Esophagus muscularis mucosa (tissue), 4 donors: ENCODE measurements at places on chromosomes 5 and 9. TPM values are rescaled to one million over a fixed set of nuclear protein-coding genes. Genes with fewer than 3 reads are reported as not detected.

DNA sequence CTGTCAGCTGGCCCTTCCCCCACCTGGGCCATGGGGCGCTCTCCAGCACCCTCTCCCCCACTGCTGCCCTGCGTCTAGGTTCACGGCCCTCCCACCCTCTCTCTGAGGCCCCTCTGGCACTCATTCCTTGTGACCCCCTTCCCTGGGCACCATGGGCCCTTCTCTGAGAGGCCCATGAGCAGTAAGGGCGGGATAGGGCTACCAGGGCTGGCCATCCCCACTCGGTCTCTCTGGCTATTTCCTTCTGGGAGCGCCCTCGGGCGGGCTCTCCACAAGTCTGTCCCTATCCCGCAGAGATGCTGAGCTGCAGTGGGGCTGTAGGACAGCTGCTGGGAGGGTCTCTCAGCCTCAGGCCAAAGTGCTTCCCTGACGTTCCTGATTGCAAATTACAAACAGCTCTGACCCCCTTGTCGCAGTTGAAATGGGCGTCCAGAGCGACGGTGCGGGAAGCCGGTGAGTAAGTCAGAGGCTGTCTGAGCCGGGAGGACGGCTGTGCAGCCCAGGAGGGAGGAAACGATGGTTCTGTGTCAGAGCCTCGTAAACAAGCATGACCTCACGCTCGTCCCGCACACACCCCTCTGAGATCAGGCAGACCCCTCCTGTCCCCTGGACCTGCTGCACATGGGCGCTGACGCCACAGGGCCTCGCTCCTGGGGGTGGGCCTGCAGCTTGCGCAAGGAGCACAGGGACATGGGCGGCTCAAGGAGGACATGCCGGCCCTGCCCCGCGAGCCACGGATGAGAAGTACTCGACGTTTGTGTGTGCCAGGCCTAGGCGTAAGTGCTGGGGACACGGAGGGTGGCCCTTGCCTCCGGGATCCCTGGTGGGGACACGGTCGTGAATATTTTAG lies 36.3 kb upstream of the GFPT2 start:
- no peaks in the 10 kb centered on the region for H3K36me3 ChIP-seq
- H3K4me1 ChIP-seq, result no peaks in the 10 kb centered on the region
- peak overlapping the region; percentile 44 for H3K27ac ChIP-seq

- no peaks in the 10 kb centered on the region for H3K36me3 ChIP-seq
- DNase-seq, result no peak
- no peaks in the 10 kb centered on the region for H3K27me3 ChIP-seq
- no peak overlapping the region for H3K4me3 ChIP-seq
- no peak overlapping the region for H3K27ac ChIP-seq
These were observed 28.3 kb downstream of the ARHGEF28 start for GRCh38 chr5:73654171-73654811.

DNA sequence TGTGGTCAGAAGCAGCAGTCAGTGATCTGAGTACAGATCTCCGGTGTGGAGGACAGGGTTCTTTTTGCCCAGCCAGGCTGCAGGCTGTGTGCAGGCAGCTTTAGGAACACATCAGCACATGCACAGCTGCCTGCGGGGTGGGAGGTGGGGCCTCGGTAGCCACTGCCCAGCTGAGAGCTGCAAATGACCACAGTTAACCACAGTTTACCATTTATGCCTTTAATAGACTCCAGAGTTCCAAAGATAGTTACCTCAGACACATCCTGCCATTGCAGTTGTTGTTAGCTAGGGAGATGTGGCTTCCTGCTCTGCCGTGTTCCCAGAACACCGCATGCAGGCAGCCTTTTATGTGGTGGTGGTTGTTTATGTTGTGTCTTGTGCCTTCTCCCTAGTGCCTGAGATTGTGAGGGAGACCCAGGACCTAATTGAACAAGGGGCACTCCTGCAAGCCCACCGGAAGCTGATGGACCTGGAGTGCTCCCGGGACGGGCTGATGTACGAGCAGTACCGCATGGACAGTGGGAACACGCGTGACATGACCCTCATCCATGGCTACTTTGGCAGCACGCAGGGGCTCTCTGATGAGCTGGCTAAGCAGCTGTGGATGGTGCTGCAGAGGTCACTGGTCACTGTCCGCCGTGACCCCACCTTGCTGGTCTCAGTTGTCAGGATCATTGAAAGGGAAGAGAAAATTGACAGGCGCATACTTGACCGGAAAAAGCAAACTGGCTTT lies 10.2 kb downstream of the EXOC3 start:
- no peak overlapping the region for H3K4me3 ChIP-seq
- H3K27me3 ChIP-seq, result no peaks in the 10 kb centered on the region
- peaks cover 45% of the 10 kb centered on the region for H3K36me3 ChIP-seq
- no peaks in the 10 kb centered on the region for H3K4me1 ChIP-seq

DNA sequence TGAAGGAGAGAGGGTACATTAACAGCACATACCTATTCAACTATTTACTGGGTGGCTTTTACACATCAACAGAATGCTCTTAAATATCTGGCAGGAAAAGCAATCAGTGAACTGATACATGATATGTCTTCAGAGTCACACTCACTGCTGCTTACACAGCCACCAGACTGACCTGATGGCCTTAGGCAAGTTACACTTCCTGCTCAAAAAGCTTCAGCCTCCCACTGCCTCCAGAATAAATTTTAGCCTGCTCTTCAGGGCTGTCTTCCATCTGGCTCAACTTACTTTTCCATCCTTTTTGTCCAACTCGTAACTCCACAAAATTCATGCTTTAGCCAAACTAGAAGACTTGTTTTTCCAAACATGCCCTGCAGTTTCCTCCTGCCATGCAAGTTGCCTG lies 10.7 kb downstream of the LOX start:
- no peak for DNase-seq
- no peaks in the 10 kb centered on the region for H3K27me3 ChIP-seq
- no peak overlapping the region for H3K27ac ChIP-seq
- H3K36me3 ChIP-seq, result peaks cover 15% of the 10 kb centered on the region

- H3K4me3 ChIP-seq, result peak overlapping the region; percentile 91
- DNase-seq, result no peak
- no peaks in the 10 kb centered on the region for H3K27me3 ChIP-seq
- peak overlapping the region; percentile 90 for H3K27ac ChIP-seq
- peaks cover 16% of the 10 kb centered on the region for H3K4me1 ChIP-seq
These were observed 1.3 kb downstream of the BRD9 start for GRCh38 chr5:891117-891836.

DNA sequence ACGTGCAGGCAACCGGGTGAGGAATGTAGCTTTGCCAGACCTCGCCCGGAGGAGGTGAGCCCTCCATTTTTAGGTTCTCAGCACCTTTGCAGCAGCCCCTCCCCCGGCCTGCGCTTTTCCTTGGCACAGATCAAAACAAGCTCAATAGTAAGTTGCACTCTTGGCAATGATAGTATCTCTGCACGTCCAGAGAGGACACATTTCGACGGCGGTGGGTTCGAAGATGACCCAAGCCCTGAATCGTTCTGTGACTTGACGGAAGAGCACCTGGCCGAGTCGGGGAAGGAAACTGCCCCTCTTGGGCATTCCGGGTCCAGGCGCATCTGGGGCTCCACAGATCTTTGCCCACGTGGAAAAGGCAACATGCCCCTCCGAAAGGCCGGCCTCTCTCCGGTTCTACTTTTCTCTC lies 904 bp downstream of the GDNF start:
- H3K4me3 ChIP-seq, result peak overlapping the region; percentile 69
- peaks cover 30% of the 10 kb centered on the region for H3K4me1 ChIP-seq
- H3K27ac ChIP-seq, result peak overlapping the region; percentile 91

DNA sequence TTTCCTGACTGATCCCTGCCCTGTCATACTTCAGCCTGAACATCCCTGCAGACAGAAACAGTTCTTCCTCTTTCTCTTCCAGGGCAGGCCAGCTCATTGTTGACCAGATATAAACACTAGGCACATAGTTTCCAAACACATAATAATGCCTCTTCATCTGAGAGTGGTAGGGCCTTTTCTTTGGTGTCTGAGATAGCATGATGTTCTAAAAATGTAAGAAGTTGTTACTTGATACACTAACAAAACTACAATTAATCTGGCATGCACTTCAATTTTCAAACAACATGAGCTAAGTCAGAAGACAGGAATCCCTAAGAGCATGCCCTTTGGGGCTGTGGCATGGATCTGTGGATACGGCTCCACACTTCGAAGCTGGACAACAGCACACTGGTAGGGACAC lies 246.6 kb downstream of the SPOCK1 start:
- no peak overlapping the region for H3K27ac ChIP-seq
- DNase-seq, result no peak
- H3K27me3 ChIP-seq, result no peaks in the 10 kb centered on the region
- H3K36me3 ChIP-seq, result no peaks in the 10 kb centered on the region

- H3K27me3 ChIP-seq, result no peaks in the 10 kb centered on the region
- DNase-seq, result no peak
- no peak overlapping the region for H3K4me3 ChIP-seq
- H3K36me3 ChIP-seq, result no peaks in the 10 kb centered on the region
These were observed 128.7 kb downstream of the SPOCK1 start for GRCh38 chr5:137370096-137371071.

DNA sequence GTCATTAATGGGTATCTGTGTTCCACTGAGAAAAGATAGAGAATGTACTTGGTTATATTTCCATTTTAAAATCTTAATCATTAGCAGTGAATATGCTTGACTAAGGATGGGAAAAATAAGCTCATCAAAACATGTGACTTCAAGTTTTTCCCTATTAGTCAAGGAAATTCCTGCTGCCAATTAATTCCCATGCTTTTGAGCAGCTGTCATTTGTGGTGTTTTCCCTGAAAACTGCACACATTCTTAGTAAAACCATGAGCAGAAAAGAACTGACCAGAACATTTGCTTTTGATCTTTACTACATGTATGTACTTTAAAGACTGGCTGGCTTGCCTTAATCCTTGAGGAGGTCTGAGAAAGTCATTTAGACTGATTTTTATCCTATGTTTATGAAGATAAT lies 75.2 kb downstream of the AOPEP start:
- H3K4me3 ChIP-seq, result no peak overlapping the region
- peaks cover 43% of the 10 kb centered on the region for H3K4me1 ChIP-seq
- no peak for DNase-seq
- H3K27ac ChIP-seq, result no peak overlapping the region

- H3K27me3 ChIP-seq, result no peaks in the 10 kb centered on the region
- H3K27ac ChIP-seq, result peak within 1 kb of the TSS; percentile 67
- peak; percentile 45 for DNase-seq
- peaks cover 8% of the 10 kb centered on the region for H3K4me1 ChIP-seq
- peaks cover 8% of the 10 kb centered on the region for H3K36me3 ChIP-seq
These were observed at the start of gene GPX8 for GRCh38 chr5:55159763-55160492. Gene GPX8, plus strand, starts transcription at chr5:55160171. Its CDS starts 22 bp downstream, at chr5:55160193.

DNA sequence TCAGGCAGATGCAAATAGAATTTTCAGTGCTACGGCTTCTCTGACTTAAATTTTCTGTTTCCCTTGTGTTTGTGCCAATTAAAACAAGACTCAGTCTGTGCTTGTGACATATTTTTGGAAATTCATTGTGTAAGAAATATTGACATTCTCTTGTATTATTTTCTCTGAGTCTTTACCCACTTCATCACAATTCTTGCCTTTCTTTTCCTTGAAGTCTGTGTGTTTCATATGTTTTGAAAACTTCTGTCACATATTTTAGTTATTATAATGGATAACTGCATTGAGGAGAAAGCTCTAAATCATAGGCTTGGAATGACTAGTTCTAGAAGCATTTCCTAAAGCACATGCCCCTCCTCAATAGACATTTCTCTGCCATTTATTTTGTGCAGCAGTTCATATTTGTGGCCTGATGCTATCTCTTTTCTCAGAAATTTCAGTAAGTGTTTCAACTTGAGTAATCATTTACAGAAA lies 206.6 kb downstream of the PALM2AKAP2 start:
- H3K36me3 ChIP-seq, result no peaks in the 10 kb centered on the region
- no peak for DNase-seq
- H3K27me3 ChIP-seq, result no peaks in the 10 kb centered on the region
- peaks cover 4% of the 10 kb centered on the region for H3K4me1 ChIP-seq

DNA sequence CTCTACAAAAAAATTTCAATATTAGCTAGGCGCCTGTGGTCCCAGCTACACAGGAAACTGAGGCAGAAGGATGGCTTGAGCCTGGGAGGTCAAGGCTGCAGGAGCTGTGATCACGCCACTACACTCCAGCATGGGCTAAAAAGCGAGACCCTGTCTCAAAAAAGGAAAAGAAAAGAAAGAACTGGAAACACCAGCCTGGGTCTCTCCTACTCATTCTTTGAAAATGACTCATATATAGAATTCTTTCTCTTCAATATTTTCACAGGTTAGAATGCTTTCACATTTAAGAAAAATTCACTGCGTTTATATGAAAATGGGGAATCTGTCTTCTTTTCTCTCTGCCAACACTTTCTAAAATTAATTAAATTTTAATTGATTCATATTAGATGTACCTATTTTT lies 115.6 kb downstream of the TRPM6 start:
- H3K4me1 ChIP-seq, result no peaks in the 10 kb centered on the region
- no peak overlapping the region for H3K27ac ChIP-seq
- no peak for DNase-seq
- H3K4me3 ChIP-seq, result no peak overlapping the region

DNA sequence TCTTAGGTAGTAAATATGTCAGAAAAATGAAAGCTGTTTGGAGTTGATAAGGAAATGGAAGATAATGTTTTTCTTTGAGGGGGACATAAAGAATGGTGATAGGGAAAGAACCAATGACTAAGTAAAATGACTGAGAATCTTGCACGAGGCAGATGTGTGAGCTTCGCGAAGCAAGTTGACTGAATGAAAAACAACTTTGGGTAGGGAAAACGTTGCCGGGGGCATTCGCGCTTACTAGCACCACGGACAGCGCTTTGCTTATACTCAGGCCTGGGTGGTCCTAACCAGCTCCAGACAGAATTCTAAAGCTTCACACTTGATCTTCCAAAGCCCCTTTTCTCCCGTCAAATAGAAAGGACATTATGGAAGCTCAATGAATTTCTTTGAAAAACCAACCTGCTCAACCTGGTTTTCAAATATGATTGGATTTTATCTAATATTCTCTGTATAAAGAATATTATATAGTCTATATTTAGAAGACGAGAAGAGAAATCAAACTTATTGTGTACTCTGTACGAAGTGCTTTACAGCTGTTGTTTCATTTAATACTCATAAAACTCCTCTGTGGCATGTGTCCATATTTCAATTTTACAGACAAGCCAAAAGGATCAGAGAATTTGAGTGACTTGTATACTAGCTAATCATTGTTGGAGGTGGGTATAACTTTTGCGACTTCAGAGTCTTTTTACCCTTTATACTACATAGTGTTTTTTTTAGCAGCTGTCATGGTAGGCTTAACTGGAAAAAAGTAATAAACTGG lies 1.9 kb upstream of the CDKN2B start:
- H3K27ac ChIP-seq, result no peak overlapping the region
- no peaks in the 10 kb centered on the region for H3K27me3 ChIP-seq
- H3K36me3 ChIP-seq, result no peaks in the 10 kb centered on the region

DNA sequence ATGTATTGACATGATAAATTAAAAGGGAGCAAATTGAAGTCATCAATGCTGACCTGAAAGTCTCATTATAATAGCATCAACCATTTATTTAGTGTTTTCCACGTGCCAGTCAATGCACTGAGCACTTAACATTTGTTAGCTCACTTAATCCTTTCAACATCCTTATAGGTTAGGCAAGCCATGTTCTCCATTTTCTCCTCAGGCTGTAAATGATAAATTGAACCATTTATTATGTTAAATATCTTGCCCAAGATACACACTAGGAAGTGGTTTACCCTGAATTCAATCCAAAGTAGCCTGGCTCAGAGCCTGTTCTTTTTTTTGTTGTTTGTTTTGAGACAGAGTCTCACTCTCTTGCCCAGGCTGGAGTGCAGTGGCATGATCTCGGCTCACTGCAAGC lies 25.0 kb upstream of the SNX2 start:
- no peak overlapping the region for H3K27ac ChIP-seq
- no peak overlapping the region for H3K4me3 ChIP-seq
- H3K4me1 ChIP-seq, result no peaks in the 10 kb centered on the region
- no peak for DNase-seq

Gene FOXD4L4
- total RNA-seq, result not detected

Gene ANKRD18A
- not detected for total RNA-seq

Gene AQP7
- 1.5 TPM for total RNA-seq

Gene MCC
- total RNA-seq, result 17.0 TPM

Gene TAL2
- not detected for total RNA-seq

Gene GABRA6
- total RNA-seq, result not detected

Gene C7
- 919 TPM for total RNA-seq
